ENCODE measurements at places on chromosomes 12 and 14.

DNA sequence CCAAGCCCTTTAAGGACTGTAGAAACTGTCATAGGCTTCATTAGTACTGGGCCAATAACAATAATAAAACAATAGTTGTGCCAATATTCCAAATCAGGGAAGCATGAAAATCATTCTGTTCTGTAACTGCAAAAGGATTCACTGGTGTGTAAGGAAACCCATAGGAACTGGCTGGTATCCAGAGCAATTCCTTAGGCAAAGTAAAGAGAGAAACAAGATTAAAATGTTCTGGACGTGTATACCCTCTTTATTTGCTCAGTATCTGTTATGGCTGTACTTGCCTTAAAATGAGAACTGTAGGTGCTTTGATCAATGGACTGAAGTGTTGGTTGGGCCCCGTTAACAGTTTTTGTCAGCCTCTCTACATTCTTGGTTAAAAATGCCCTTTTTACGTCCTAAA, 72.4 kb upstream of the STAC3 start:
- no peak for DNase-seq

- DNase-seq: no peak
Measured at GRCh38 chr12:65532162-65532561, 253.7 kb downstream of the MSRB3 start.

DNA sequence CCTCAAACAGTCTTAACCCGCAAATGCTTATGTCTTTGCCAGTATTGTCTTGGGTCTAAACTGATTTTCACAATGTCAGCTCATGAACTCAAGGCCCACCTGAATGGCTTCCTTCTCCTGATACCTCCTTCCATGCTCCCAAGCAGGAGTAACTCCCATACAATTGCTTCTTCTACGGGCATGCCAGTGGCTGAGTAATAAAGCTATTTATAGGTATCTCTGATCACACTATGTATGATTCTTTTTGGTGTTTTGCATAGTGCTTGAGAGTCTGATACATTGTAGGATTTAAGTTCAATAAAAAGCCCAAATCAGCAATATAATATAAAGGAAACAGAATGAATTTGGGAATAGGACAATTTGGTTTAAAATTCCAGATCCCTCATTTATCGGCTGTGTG, 235.0 kb upstream of the DCN start:
- no peak for DNase-seq

DNA sequence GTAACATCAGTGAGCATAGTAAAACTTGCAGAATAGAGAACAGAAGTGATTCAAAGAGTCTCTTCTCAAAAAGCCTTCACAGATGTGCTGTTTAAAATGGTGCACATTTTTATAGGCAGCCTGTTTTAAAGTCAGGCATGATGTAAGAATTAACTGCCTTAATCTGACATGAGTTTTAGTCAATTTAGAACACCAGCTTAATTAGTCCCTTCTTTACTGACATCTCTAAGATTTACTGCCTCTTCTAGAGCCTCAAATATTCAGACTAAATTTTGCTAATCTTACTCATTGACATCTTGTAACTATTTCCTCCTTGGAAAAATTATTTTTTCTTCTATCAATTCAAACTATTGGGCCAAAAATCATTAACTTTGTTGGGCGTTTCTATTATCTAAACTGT, 782.5 kb downstream of the C12orf50 start:
- DNase-seq: no peak

DNA sequence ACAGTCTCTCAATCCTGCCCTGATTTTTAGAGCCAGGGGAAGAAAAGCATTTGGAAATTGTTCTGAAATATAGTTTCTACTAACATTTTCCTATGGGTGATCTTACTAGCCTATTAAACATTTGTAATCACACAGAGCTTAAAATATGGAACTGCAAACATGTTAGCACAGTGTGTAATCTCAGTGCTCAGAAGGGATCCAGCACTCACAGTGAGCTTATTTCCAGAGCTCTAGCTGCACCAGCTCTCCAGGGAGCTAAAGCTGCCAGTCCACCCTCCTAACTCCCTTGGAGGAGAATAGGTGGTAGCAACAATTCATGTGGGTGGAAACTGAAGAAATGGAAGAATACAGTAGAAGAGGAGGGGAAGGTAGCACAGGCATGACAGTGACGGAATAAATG, 64.9 kb upstream of the SYT1 start:
- no peak for DNase-seq

DNA sequence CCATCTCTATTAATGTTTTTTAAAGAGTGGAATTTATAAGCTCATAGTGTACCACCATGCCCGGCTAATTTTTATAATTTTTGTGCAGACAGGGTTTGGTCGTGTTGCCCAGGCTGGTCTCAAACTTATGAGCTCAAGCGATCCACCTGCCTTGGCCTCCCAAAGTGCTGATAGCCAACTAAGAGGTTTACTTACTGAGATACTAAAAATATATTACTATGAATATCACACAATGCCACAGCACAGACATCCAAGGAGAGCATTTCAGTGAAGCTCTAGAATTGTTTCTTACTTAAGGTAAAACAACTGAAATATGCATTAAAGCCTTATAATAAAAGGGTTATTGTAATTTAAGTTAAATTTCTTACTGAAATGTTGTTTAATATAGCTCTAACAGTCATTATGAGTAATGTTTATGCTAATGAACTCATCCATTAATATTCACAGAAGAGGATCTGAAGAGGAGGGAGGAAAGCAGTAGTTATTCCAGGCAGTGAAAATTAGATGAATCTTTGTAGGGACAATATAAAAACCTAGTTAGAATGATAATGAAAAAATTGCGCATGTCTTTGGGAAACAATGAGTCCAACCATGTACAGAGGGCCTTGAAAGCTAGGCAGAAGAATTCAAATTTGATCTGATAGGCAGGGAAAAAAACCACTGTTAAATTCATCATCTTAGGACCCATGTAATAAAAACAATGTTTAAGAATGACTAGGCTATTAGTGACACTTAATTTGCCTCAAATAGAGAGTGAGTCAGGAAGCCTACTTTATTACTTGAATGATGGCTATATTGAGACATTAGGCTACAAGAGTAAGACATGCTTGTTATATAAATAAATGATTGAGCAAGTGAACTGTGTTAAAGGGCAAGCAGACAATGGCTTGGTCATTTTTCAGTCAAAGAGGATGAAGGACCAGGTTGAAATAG, 99.2 kb downstream of the SLC41A2 start:
- no peak for DNase-seq

- DNase-seq: no peak
Measured at GRCh38 chr12:129928643-129929042, 24.8 kb upstream of the TMEM132D start.

GRCh38 chr14:23557521-23557920, 1.4 kb downstream of the THTPA start:
- DNase-seq: no peak

DNA sequence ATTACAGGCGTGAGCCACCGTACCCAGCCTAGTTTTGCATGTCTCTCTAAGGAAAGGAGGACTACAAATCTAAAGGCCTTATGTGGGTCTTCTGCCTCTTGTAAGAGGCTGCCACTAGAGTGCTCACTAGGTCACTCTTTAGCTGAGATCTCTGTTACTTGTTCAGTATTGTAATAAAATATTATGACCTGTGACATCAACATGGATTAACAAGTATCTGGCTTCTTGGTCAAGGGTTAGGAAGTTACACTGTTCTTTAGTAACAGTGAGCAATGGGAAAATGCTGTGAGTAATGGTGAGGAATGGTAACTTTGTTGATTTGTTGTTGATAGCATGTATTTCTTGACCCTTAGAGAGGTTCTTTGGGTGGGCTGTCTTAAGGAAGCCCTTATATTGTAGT, 50.5 kb downstream of the ERC1 start:
- DNase-seq: no peak

GRCh38 chr12:7582796-7583195, 79.2 kb upstream of the CD163 start:
- DNase-seq: no peak

- no peak for DNase-seq
Measured at GRCh38 chr12:66199831-66200509, 11.0 kb downstream of the IRAK3 start.

GRCh38 chr14:28782301-28782700, 15.7 kb downstream of the FOXG1 start:
- DNase-seq: no peak

GRCh38 chr12:52182898-52183543, 8.8 kb downstream of the KRT80 start:
- no peak for DNase-seq

DNA sequence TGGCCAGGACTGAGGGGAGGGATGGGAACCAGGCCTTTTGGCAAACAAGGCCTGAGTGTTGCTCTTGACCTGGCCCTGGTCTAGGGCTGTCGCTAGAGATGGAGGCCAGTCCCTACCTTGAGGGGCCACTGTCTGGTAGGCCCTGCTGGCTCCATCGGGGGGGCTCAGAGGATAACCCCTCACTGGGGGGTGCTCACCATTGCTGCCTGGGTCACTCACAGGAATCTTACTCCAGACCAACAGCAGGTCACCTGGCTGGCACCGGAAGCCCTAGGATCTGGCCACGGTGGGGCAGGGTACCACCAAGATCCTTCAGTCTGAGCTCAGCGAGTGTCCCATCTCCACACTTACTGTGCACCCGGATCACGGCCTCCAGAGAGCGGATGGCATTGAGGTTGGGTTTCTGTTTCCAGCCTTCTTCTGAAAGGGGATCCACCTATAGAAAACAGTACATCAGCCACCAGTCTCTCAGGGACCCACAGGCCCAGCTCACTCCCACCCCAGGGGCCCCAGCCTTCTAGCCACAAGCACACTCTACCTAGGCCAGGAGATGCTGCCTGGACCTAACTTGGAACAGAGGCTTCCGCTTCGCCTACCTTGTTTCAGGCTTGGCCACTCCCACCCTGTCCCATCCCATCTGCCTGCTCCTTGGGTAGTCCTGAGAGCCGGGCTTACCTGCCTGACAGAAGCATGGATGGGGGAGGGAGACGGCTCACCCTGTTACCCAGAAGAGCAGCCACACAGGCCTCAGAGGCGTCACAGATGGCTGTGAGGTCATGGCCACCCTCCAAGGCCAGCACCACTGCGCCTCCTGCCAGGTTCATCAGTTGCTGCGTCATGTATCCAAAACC, 12.2 kb downstream of the SLC48A1 start:
- DNase-seq: no peak

DNA sequence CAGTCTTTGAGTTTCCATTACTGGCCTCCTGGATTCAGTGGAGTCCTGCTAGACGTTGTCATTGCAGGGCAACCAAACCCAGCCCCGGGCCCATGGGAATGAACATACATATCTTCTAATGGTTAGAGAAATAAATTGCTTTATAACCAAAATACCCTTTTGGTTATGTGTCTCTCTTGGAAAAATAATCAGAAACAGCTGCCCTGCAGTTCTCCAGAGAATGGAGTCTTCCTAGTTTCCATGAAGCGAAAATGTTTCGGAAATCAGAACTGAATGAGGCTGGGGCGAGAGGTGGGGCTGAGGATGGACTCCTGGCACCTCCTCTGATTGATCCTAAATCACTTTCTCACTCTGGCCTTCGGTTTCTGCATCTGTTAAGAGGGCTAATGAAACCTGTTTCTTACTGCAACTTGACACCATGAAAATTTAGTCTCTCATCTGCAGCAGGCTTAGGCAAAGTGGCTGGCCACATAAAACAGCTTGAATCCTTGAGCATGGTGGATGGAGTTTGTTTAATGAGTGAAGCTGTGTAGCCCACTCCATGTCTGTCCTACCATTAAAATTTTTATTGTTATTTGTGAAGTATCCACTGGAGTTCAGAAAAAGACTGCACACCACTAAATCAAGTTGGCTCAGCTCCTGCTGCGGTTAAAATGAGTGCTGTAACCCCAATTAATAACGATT, 198.9 kb downstream of the CACNA1C start:
- DNase-seq: no peak

DNA sequence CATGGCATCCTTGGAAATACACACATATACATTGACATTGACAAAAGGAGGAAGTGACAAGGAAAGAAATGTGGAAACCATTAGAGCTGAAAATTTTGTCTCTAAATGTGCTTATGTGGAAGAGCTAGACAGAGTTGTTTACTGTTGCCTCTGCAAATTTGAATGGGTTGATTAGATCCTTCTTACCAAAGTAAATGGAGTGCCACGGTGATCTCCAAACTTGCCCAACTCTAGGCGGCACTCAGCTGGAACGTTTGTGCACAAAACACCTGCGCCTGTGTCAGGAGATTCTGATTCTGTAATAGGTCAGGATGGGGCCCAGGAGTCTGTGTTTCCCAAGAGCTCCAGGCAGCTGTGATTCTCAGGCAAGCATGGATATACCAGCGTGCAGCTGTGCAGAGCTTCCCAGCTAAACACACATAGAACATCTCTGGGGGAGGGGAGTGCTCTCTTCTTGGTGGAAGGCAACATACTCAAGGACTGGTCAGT, 77.8 kb upstream of the BDKRB2 start:
- no peak for DNase-seq

- no peak for DNase-seq
Measured at GRCh38 chr14:23101986-23102625, 2.7 kb downstream of the CIROP start.

- no peak for DNase-seq
Measured at GRCh38 chr14:59406454-59407245, 58.5 kb downstream of the GPR135 start.

DNA sequence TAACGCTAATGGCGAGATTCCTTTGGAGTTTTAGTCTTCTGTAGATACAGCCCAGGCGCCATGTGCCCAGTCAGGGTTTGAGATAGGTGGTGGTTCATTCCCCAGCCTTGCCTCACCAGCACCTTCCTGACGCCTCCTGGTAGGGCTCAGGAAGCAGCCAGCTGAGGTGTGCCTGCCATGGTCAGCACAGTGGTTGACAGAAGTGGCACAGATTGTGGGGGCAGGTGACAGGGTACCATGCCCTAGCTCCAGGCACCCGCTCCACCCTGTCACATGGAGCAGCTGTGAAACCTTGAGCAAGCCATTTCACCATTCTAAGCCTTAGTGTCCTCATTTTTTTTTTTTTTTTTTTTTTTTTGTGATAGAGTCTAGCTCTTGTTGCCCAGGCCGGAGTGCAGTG, 45.6 kb downstream of the EVL start:
- DNase-seq: no peak

DNA sequence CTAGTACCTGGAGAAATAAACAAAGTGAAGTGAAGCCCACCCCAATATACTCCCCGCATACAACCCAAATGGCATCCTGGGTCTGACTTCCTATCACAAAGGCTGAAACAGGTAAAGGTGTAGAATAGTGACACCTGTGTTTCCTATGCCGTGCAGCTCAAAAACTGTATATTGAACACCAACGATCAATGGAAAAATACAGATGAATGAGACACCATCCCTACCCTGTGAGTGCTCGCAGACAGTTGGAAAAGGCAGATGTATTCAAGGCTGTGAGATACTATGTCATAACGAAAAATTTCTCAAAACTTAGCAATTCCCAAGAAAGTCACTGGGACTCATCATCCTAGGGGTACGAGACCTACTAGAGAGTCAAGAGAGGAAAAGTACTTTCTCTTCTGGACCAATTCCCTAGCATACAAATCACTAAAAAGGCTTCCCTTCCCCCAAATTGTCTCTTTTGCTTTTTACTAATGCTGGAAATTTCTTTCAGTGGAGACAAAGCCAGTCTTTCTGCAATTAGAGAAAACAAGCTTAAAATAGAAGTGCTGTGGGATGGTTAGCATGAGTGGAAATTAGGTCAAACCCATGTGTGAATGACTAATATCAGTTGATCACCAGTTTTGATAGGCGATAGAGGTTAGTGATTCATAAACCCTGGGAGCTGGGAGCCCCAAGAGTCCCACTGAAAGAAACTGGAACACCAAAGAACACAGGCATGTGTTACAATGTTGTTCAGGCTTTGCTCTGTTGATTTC, 249.7 kb downstream of the SPTSSA start:
- no peak for DNase-seq

Data from T-helper 2 cell (primary cell).